ENCODE measurements at places on chromosomes 7 and 10. TPM values are rescaled to one million over a fixed set of nuclear protein-coding genes. Genes with fewer than 3 reads are reported as not detected.

The DGKI gene
- total RNA-seq = 0.52 TPM

The ACTR3C gene
- total RNA-seq = 10.8 TPM

The LFNG gene
- 7.7 TPM for total RNA-seq

The TMEM178B gene
- 0.29 TPM for total RNA-seq

GRCh38 chr7:116400522-116400921 is 99.0 kb upstream of the CAV2 start:
- H3K4me1 ChIP-seq = peaks cover 24% of the 10 kb centered on the region
- no peak for DNase-seq
- H3K27me3 ChIP-seq = no peaks in the 10 kb centered on the region
- H3K27ac ChIP-seq = no peak overlapping the region
- no peaks in the 10 kb centered on the region for H3K36me3 ChIP-seq

- H3K36me3 ChIP-seq = no peaks in the 10 kb centered on the region
- H3K4me1 ChIP-seq = no peaks in the 10 kb centered on the region
- no peak for DNase-seq
- no peaks in the 10 kb centered on the region for H3K27me3 ChIP-seq
Measured at GRCh38 chr7:151139071-151139790, 28.3 kb downstream of the GBX1 start.

DNA sequence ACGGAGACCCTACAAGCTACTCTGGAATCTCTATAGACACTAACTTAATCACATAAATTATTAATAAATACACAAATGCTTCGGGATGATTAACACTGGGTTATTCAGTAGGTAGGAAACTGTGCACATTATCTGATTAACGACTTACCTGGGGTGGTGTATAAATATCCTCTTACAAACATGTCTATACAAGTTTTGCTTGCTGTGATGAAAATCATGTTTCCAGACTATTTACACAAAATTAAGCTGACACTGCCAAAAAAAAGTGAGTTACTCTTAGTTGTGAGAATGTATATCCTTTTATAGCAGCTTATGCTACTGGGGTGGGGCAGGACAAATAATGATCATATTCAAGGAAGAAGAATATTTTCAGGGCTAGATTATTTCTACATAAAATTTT is 314.6 kb downstream of the C7orf25 start:
- DNase-seq = no peak
- H3K27me3 ChIP-seq = no peaks in the 10 kb centered on the region
- H3K4me1 ChIP-seq = no peaks in the 10 kb centered on the region
- H3K36me3 ChIP-seq = no peaks in the 10 kb centered on the region
- no peak overlapping the region for H3K27ac ChIP-seq

- no peak overlapping the region for H3K4me3 ChIP-seq
- no peaks in the 10 kb centered on the region for H3K27me3 ChIP-seq
Measured at GRCh38 chr7:134991469-134992339, 5.4 kb downstream of the AGBL3 start.

DNA sequence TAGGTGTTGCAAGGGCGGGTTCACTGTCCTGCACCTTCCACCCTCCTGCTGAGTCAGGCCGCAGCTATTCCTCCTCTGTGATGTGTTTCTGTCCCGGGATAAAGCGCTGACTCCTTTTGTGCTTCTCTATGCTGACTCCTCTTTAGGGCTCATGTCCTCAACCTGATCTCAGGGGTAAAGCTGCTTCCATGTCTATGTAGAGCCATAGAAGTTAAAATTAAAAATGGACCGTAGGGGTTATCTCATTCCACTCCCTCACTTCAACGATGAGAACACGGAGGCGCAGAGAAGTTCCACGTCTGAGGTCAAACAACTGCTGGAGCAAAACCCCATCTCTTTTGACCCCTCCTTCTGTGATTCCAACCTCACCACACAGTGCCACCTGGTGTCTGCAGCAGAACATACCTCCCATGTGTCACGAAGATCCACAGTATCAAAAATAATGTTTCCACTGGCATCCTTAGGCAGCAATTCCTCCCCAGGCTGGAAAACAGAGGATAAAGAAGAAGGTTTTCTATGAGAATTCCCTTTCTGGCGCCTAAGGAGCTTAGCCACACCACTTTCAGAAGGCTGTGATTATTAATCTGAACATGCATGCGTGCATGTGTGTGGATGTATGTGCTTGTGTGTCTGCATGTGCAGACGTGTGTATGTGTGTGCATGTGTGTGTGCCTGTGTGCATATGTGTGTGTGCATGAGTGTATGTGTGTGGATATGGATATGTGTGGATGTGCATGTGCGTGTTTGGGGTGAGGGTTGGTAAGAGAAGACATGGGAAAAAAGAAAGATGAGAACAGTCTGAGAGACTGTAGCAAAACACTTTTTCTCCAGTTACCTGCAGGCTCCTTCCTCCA is 81.2 kb upstream of the UCN3 start:
- no peaks in the 10 kb centered on the region for H3K27me3 ChIP-seq
- peak; percentile 53 for DNase-seq
- no peak overlapping the region for H3K27ac ChIP-seq
- no peaks in the 10 kb centered on the region for H3K4me1 ChIP-seq
- peak overlapping the region; percentile 26 for H3K4me3 ChIP-seq

- H3K27me3 ChIP-seq = no peaks in the 10 kb centered on the region
- no peaks in the 10 kb centered on the region for H3K4me1 ChIP-seq
- H3K4me3 ChIP-seq = no peak overlapping the region
Measured at GRCh38 chr10:129335942-129336341, 131.1 kb upstream of the MGMT start.

DNA sequence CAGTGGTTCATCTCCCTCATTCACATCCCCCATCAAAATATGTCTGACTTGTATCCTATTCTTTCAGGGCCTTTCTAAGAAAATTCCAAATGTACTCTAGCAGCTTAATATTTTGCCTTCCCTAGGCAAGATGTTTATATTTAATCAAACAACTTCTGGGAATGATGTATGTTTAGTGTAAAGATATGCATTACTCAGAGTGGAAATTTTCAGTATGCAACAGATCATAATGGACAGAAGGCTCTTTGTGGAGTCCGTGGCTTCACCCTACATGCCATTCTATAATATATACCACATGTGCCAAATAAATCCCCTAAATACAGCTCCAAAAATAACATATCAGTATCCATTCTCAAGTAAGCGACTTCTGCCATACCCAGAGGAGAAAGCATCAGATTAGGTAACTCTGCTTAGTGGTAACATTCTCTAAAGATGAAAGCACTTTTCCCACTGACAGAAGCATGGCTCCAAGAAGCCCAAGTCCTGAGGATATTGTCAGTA is 316.6 kb downstream of the KCNMA1 start:
- H3K36me3 ChIP-seq = 0 out of 2 replicates have a peak, but pooled peaks cover 2% of the 10 kb centered on the region
- H3K27me3 ChIP-seq = no peaks in the 10 kb centered on the region
- no peak overlapping the region for H3K4me3 ChIP-seq
- H3K4me1 ChIP-seq = peaks cover 12% of the 10 kb centered on the region
- no peak overlapping the region for H3K27ac ChIP-seq
- DNase-seq = peak; percentile 49

DNA sequence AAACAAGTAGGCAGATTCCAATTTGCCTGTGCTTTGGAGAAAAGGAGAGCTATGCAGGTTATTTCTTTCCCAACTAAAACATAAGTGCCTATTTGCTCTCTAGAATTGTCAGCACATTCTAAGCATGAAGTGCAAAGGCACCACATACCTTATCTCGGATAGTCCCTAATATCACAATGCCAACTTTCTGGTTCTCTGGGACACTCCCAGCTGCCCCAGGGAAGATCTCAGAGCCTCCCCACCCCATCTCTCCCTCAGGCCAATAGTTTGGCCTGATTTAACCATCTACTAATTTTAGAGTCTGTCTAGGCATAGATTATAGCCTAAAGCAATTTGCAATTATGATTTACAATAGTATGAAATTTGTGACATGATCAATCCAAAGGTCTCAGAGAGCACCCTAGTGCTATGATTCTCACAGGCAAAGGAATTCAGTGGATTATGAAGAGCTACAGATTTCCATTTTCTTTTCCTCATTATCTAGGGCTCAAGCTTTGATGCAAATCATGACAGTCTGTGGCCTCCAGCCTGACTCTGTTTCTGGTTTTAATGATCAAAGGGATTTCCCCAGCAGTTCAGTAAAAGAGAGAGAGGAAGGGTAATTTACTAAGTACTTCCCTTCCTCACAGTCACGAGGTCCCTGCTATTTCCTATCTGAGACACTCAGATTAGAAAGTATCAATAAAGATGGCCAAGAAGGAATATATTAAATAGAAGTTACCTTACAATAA is 29.0 kb upstream of the IL6 start:
- no peak overlapping the region for H3K4me3 ChIP-seq
- H3K36me3 ChIP-seq = no peaks in the 10 kb centered on the region
- no peaks in the 10 kb centered on the region for H3K27me3 ChIP-seq
- no peak for DNase-seq
- H3K27ac ChIP-seq = no peak overlapping the region

DNA sequence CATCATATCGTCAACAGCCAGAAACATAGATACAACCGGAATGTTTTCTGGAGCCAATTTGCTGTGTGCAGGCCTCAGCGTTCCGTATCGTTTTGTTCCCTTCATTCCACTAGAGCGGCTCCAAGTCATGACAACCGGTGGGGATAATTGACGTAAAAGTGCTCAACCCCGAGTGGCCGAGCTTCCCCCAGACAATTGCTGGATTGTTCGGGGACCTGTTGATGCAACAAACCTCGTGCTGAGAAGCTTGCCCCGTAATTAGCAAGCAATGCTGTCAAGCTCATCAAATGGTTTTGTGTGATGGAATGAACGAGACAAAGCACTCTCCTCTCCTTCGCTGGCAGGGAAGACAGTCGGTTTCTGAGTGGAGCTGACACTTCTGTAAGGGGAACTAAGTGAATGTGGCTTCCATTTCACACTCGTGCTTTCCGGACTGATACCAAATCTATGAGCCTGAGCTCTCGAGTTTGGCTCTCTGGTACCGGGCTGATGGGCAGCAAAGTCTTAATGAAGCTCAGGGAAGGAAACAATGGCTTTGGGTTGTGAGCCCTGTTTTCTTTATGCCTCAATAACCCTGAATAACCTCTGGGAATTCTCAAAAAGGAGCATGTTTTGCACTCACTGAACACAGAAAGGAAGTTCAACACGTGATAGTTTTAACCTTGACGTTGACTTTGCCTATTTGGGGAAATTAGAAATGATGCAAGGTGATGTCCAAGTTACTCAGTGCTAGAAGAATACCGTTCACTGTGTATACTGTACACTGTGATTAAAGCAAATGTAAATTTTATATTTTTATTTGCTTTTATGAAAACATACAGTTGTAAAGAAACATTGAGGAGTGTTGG is 220.5 kb downstream of the BAMBI start:
- no peak for DNase-seq
- no peaks in the 10 kb centered on the region for H3K27me3 ChIP-seq
- H3K4me1 ChIP-seq = peaks cover 11% of the 10 kb centered on the region
- H3K4me3 ChIP-seq = no peak overlapping the region
- no peaks in the 10 kb centered on the region for H3K36me3 ChIP-seq

DNA sequence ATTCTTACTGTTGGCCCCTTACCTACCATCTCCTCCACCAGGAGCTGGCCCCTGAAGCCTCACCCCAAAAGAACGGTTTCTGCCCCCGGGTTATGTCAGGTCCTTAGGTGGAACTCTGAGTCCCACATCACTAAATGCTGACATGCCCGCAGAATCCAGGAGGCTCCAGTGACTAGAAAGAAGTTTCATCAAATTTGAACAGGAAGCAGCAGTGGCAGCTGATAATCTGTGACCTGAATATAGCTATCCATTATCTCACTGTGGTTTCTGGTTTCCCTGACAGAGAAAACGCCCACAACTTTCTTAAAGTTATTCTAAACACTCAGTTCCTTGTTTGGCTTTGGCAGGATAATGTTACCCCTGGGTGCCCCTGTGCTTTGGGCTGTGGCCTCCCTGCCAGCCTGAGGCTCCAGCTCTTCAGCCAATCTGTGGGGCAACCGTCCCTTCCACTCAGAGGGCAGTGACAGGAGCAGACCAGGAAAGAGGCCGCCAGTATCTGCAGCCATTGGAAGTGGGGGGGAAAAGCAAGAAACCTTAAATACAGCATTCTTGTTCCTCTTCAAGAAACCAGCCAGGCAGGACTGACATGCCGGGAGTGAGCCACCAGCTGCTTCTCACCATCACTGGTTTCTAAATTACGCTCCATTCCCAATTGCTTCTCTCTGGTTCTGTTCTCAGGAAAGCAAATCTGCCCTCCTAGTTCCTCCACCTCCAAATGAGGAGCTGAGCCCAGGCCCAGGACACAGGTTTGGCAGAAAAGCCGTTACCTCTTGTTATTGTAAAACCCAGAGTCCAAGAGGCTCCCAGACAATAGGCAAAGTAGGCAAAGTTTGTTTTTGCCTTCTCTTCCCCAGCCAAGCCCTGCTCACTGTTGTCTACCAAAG is 41.2 kb upstream of the VCL start:
- H3K4me1 ChIP-seq = peaks cover 11% of the 10 kb centered on the region
- no peak overlapping the region for H3K27ac ChIP-seq
- peak; percentile 67 for DNase-seq
- no peaks in the 10 kb centered on the region for H3K27me3 ChIP-seq
- no peak overlapping the region for H3K4me3 ChIP-seq
- no peaks in the 10 kb centered on the region for H3K36me3 ChIP-seq
